ENCODE measurements at places on chromosomes 1 and 21. TPM values are rescaled to one million over a fixed set of nuclear protein-coding genes. Genes with fewer than 3 reads are reported as not detected.
A peak's percentile ranks its signal among the peaks of the same experiment; 100 is the strongest.

GRCh38 chr1:200780545-200781369 is 42.1 kb downstream of the CAMSAP2 start:
- DNase-seq = no peak

- DNase-seq = no peak
Measured at GRCh38 chr1:107626073-107626796, 338.7 kb downstream of the VAV3 start.

DNA sequence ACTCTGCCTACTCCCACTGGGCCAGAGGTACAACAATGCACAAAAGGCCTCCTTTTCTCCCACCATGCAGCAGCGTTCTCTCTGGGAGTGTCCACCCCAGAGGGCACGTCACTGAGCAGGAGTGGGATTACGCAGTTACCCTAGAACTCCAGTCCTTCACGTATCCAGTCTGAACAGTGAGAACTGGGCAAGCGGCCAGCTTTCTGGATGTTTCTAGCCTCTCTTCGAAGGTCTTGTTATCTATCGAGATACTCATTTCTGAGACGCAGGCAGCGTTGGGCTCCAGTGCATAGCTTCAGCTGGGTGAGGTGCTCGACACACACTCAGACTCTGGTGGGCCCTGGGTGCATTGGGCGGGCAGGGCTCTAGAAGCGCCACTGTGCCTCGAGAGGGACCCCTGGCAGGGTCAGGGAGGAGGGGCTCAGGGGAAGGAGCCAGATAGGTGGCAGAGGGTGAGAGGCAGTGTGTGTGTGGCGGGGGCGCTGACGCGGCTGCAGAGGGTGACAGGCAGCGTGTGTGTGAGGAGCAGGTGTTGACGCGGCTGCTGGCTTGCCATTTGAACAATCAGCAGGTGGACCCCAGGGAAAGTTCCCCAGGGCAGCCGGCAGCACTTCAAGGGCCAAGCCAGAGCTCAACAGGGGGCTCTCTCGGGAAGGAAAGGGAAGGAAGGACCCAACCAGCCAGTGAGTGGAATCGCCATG is 27.9 kb downstream of the PRDM15 start:
- DNase-seq = no peak

The FMOD gene
- 24.5 TPM for total RNA-seq

The DNALI1 gene
- total RNA-seq = 10.4 TPM

DNA sequence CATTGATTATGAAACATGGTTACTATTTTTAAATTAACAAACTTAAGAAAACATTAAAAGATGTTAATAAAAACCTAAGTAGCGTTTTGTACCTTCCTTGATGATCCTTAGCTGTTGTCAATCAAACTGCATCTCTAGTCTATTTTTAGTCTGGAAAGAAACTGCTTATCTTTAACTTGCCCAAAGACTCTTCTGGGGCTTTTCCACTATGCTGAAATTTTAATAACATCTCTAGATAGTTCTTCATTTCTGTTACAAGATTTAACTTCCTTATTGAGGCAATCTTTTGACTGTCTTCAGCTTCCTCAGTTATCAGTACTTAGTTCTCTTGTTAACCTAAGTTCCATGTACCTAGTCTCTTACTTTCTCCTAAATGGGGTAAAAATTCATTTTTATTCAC is 135.9 kb upstream of the HMCN1 start:
- DNase-seq = no peak

The PAPPA2 gene
- under 0.01 TPM for total RNA-seq

DNA sequence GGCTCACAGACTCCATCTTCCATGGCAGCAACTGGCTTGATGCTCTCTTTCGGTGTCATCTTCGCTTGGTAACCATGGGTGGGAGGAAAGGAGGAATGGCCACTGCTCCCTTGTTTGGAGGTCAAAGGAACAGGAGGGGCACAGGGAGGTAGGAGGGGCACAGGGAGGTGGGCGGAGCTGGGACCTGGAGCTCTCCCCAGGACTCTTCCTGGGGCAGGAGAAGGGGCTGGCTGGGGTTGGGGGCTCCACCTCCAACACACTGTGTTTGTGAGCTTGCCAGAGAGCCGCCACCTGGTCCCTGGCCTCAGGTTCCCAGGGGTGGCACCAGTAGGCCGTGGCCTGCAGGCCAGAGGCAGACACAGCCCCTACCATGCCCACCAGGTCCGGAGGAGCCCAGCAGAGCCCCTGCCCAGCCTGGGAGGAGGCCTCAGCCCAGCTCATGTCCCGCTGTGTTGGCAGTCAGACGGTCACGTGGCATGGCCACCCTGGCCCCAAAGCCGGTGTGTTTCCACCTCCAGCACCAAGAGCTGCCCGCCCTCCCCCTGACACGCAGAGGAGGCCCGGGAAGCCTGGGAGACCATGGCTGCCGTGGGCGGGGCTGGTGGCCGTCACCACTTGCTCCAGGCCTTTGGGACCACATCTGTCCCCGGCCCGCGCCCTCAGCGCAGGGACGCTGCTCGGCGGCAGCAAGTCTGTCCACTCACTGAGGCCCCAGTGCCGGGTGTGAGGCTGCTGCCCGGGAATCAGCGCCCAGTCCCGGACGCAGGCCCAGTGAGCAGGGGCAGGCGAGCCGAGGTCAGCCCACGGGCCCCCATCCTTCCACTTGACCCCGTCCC is 73.9 kb downstream of the MORN1 start:
- DNase-seq = no peak

GRCh38 chr1:228992907-228993535 is 257.7 kb downstream of the RHOU start:
- DNase-seq = no peak

The PRR9 gene
- total RNA-seq = not detected

The CHRM3 gene
- 85.7 TPM for total RNA-seq

- no peak for DNase-seq
Measured at GRCh38 chr1:26788515-26788785, 700 bp downstream of the PIGV start.

GRCh38 chr21:27759820-27760219 is 792.9 kb upstream of the ADAMTS5 start:
- DNase-seq = no peak

The TSACC gene
- not detected for total RNA-seq

The AIM2 gene
- total RNA-seq = 0.50 TPM

DNA sequence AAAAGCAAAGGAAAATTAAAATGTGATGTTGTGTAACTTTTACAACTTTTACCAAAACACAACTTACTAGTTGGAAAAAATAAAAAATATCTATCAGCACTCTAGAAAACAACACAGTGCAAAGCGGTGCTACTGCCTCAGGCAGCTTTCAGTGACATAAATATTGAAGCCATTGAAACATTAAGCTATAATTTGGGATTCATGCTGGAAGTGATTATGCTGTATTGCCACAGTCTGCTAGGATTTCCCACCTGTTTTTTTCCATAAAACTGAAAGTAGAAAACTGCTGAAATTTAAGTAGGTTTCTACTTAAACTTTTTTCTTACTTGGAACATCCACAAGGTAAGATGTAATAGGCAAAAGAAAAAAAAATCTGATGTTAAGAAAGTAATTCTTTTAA is 674.4 kb downstream of the KCNT2 start:
- no peak for DNase-seq

The RALGPS2 gene
- total RNA-seq = 22.8 TPM

DNA sequence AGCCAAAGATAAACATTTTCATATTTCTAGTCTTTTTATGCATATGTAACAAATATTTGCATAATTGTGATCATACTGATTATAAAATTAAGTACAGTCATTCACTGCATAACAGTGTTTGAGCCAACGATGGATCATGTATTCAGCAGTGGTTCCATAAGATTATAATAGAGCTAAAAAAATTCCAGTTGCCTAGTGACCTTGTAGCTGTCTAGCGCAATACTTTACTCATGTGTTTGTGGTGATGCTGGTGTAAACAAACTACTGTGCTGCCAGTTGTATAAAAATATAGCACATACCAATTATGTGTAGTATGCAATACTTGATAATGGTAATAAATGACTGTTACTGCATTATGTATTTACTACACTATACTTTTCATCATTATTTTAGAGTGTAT is 2.1 kb upstream of the S100A10 start:
- DNase-seq = no peak

- DNase-seq = no peak
Measured at GRCh38 chr1:56199956-56200355, 379.4 kb downstream of the PLPP3 start.

The PPP1R15B gene
- 56.4 TPM for total RNA-seq

- no peak for DNase-seq
Measured at GRCh38 chr1:86138746-86139145, 17.8 kb downstream of the COL24A1 start.

DNA sequence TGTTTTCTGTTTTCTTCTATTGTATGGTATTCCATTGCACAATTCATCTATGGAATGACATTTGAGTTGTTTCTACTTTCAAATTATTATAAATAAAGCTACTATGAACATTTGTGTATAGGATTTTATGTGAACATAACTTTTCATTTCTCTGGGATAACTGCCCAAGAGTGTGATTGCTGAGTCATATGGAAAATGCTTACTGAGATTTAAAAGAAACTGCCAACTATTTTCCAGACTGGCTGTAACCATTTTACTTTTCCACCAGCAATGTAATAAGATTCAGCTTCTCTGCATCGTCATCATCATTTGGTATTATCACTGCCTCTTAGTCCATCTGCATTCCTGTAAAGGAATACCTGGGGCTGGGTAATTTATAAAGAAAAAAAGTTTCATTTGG is 779.6 kb upstream of the PRMT6 start:
- no peak for DNase-seq

The FCAMR gene
- not detected for total RNA-seq

GRCh38 chr21:41726970-41727783 is 39.7 kb downstream of the RIPK4 start:
- no peak for DNase-seq

GRCh38 chr1:219798283-219799030 is 129.9 kb downstream of the SLC30A10 start:
- no peak for DNase-seq

The C1orf35 gene
- total RNA-seq = 11.9 TPM

The PUSL1 gene
- 10.3 TPM for total RNA-seq

DNA sequence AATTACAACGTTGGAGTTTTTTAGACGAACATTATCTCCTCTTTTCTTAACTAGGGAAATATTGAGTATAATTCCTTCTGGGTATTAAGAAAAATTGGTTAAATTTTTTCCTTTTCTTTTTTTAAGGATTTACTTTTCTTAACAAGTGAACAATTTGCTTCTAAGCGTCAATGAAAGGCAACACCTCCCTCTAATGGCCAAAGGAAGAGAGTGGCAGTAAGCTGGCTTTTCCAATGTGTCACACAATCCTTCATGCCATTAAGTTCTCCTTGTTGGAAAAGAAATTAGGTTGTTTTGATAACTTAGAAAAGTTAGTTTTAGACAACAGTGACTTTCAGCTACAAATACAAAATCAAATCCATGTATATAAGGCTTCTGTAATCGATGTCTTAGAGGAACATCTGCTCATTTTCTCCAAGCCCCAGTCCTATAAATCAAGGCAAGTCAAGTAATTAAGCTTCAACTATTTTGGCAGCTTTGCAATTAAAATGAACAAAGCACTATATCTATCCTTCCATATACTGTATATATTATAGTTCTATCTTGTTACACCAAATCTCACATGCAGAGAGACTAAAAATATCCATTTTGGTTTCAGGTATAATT is 62.8 kb downstream of the EDEM3 start:
- no peak for DNase-seq

GRCh38 chr1:218671573-218671972 is 326.4 kb downstream of the TGFB2 start:
- DNase-seq = no peak

DNA sequence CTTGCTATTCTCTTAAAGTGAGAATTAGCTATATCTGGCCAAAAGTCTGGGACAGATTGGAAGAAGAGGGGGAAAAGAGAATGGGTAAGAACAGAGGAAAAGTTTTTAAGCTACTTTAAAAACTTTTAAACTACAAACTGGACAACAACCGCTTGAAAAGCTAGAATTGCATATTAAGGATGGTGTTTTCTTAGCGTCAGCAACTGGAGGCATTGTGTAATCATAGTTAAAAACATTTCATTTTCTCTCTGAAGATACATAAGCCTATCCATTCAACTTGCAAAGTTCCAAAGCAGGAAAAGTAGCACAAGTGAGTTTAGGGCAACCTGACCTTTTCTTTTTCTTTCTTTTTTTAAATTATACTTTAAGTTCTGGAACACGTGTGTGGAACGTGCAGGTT is 10.9 kb downstream of the PBX1 start:
- DNase-seq = peak; percentile 2

DNA sequence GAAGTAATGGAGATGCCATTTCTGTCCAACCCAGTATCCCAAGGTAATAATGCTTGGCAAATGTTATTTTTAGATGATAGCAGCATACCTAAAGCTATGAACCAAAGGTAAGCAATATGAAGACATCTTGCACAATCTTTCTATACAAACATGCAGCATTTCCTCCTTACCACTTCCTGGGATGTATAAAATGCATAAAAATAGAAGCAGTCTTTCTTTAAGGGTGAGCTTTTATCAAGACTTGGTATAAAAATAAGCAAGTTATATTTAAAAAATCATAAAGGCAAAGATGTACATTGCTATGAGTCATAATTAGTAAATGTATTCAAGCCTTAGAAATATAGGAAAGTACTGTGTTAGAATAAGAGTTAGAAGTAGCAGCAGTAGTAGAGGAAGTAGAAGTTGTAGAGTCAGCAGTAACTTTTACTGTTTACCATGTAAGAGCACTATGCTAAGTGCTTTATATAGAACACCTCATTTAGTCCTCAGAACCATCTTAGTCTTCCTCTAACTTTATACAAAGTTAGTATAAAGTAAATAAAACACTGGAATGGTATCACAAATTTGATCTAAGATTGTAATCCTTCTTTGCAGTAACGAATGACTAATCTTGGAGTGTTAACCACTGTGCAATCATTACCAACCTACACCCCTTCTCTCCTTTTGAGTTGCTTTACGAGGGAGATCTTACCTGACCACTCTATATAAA is 371.3 kb downstream of the VAV3 start:
- no peak for DNase-seq

GRCh38 chr1:246587606-246588005 is 21.4 kb downstream of the CNST start:
- DNase-seq = no peak

DNA sequence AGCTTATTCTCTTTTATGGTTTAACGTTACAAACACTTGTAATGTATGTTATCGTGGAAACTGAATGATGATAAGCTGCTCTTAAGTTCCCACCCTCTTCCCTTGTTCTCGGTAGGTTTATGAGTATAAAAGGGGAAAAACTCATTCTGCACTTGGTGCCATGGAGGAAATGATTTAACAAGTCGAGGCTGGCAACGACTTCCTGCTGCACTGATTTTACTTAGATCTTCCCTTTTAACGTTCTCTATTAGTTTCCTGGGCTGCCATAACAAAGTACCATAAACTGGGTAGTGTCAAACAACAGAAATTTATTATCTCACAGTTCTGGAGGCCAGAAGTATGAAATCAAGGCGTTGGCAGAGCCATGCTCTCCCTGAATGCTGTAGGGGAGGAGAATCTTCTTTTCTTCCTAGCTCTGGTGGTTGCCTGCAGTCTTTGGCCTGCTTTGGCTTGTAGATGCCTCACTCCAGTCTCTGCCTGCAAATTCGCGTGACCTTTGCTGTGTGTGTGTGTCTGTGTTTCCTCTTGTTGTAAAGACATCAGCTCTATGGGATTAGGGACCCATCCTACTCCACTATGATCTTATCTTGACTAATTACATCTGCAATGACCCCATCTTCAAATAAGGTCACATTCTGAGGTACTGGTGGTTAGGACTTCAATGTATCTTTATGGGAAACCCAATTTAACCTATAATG is 26.3 kb downstream of the HUNK start:
- no peak for DNase-seq

The CCDC27 gene
- not detected for total RNA-seq

Data from esophagus muscularis mucosa (tissue), 4 donors.